ENCODE measurements at places on chromosomes 11 and 22. TPM values are rescaled to one million over a fixed set of nuclear protein-coding genes. Genes with fewer than 3 reads are reported as not detected.

The DPAGT1 gene
- 40.9 TPM for total RNA-seq

The TMX2 gene
- total RNA-seq = 70.1 TPM

The TRIM22 gene
- 58.5 TPM for total RNA-seq

The OR5B21 gene
- not detected for total RNA-seq

The SLC2A11 gene
- total RNA-seq = 8.4 TPM

The MB gene
- 0.55 TPM for total RNA-seq

The C11orf97 gene
- total RNA-seq = not detected

The SEC14L6 gene
- total RNA-seq = not detected

The C11orf91 gene
- 3.4 TPM for total RNA-seq
